ENCODE measurements at places on chromosomes 12 and 14.
A peak's percentile ranks its signal among the peaks of the same experiment; 100 is the strongest.

- no peak for DNase-seq
Observed at GRCh38 chr12:31989571-31990362, 30.6 kb downstream of the RESF1 start.

- DNase-seq = peak; percentile 49
Observed at GRCh38 chr12:41932470-41932991, 212.1 kb downstream of the GXYLT1 start.

- DNase-seq = no peak
Observed at GRCh38 chr12:80032946-80033345, 66.4 kb upstream of the OTOGL start.

DNA sequence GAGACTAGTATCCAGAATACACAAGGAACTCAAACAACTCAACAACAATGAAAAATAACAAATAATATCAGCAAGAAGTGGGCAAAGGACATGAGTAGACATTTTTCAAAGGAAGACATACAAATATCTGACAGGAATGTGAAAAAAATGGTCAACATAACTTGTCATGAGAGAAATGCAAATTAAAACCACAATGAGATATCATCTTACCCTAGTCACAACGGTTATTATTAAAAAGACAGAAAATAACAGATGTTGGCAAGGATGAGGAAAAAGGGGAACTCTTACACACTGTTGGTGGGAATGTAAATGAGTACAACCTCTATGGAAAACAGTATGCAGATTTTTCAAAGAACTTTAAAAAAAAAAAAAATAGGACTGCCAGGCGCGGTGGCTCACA, 20.4 kb downstream of the VWF start:
- no peak for DNase-seq

DNA sequence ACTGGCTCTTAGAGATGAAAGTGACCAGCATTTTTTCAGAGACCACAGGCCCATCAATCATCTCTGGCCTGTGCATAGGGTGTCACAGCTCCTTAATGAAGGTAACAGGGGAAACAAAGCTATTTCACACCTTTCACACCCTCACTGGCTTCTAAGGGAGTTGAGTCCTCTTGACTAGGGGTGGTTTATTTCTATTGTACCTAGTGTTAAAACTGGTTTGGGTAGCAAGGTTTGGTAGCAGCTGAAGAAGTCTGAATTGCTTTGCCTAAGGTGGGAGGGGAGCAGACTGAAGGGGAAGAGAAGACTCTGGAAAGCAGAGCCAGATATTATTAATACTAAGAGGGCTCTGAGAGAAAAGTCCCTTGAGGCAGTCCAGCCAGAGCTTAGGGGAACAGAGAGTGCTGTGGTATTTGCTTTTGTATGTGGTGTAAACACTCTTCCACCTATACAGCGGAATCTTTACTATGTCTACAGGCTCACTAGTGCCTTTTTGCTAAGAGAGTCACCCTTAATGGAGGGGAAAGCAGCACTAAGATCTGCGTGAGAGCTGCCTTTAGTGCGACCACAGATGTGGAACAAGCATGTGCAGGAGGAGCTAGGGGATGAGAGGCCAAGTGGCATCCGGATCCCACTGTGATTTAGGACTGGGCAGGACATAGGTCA, 95.8 kb downstream of the STXBP6 start:
- no peak for DNase-seq

- DNase-seq = no peak
Observed at GRCh38 chr12:122460641-122461040, 38.2 kb upstream of the CLIP1 start.

GRCh38 chr12:132540436-132540835, 50.5 kb downstream of the FBRSL1 start:
- DNase-seq = no peak

DNA sequence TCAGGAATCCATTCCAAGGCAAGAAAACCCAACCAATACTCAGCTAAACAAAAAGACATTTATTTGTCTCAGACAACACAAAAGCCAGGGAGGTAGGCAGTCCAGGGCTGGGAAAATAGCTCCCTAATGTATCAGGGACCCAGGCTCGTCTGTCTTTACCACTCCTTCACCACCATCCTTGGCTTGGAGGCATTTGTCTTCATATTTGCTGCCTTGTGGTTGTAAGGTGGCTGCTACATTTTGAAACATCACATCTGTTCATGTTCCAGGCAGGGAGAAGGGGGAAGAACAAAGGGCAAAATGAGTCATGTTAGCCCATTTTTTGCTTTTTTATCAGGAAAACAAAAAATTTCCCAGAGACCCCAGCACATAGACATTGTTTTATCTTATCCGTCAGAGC, 44.8 kb upstream of the PCED1B start:
- DNase-seq = no peak

DNA sequence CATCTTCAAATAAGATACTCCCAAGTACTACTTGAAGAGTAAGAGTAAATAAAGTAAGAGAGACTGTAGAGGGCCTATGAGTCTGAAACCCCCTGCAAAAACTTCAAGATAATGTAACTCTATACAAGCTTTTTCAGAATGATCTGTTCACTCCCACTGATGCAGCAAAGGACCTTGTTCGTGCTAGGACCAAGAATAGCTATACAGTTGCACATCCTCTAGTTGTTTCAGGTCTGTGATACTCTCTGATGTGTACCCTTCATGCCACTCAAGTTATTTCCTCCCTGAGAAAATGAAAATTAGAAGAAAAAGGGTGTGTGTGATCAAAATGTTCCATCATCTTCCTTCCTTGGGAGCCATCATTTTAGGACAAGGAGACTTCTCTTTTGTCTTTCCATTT, 204.4 kb downstream of the ALX1 start:
- DNase-seq = no peak

DNA sequence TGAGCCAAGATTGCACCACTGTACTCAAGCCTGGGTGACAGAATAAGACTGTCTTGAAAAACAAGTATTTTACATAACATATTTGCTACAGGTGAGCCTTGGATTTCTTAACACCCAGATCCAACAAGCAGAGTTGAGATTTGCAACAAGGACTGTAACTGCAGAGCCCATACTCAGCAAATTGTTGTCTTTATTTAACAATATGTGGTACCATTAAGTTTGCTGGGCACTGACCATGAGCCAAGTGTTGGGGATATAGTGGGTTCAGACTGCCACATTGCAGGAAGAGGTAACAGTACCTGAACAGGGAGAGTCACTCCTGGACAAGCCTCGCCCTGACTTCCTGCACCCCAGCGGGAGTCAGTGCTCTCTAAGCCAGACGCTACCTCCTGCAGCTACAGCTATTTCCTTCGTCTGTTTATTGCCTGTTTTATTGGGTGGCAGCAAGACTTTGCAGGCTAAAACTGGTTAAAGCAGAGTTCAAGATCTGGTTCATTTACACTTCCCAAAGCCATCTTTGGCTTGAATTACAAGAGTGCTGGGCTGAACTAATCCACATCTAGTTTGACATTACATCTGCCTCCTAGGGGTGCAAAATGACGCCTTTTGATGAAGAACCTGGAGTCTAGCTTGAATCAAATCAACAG, 12.5 kb downstream of the AHSA1 start:
- DNase-seq = no peak

GRCh38 chr12:109157986-109158385, 41.6 kb downstream of the ACACB start:
- DNase-seq = no peak

DNA sequence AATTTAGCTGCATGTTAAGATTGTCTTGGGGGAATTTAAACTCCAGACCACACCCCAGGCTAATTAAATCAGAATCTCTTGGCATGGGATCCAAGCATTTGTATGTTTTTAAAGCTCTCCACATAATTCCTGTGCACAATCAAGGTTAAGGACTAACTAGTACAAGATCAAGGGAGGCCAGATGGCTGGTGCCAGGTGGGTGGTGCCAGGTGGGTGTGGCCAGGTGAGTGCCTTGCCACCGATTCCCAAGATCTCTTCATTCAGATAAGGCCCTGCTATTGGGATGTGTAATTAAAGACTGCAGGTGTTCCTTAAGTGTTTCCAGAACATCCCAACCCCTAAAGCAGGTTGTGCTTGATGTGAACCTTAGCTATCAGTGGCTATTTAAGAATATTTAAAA, 75.1 kb downstream of the NRXN3 start:
- DNase-seq = no peak
